Stimulated activated CD8-positive, alpha-beta memory T cell treated with anti-CD3 and anti-CD28 coated beads, Interleukin-15, amount 100 ng/mL, for 4 hours (primary cell): ENCODE measurements at places on chromosomes 7 and 10.

DNA sequence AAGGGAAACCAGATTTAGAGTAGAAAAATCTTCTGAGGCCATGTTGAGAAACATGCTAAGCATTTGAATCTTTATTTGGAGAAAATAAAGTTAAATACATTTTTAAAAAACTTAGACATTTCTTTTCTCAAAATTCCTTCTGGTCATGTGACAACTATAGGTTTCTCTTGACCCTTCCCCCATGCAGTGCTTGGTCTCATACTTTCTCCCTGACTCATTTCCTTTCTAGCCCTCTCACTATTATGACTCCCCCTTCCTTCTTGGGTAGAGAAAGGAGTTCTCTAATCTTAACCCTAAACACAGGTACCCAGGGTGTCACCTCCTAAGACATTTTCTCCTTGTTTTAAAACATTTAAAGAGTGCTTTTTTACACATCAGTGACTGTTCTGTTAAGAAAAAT lies 179.5 kb upstream of the TMEM106B start:
- DNase-seq = no peak

GRCh38 chr10:95168694-95169093 lies 25.3 kb upstream of the ACSM6 start:
- no peak for DNase-seq

- DNase-seq = no peak
Measured at GRCh38 chr10:4053940-4054339, 268.9 kb upstream of the KLF6 start.

DNA sequence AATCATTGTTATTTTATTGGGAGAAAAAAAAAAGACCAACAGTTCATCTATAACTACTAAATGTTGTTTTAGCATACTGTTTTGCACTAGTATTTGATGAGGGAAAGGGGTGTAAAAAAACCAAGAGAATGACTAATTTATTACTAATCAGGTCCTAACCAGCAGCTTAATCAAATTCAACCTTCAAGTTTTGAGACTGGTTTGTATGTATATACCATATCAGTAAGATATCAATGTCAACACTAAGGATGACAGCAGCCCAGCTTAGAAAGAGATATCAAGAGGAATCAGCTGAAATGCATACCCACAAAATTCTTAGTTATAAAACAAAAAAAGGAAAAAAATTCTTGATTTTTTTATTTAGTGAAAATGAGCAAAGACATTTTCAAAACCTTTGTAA lies 122.6 kb downstream of the KMT2C start:
- DNase-seq = no peak

DNA sequence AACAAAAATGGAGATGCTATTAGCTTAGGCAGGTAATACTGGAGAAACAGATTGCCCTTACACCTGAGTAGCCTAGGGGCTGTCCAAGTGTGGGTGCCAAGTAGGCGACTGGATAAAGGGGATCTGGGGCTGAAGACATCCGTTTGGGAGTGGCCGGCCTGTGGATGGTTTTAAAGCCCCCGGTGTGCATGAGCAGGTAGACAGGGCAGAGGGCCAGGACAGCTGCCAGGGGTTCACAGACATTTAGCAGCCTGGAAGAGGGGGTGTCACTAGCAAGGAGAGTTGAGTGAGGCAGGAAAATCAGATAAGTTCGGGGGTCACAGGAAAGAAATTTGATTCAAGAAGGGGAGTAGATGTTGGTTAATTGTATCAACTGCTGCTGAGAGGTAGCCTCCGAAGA lies 1.5 kb upstream of the OPALIN start:
- no peak for DNase-seq

DNA sequence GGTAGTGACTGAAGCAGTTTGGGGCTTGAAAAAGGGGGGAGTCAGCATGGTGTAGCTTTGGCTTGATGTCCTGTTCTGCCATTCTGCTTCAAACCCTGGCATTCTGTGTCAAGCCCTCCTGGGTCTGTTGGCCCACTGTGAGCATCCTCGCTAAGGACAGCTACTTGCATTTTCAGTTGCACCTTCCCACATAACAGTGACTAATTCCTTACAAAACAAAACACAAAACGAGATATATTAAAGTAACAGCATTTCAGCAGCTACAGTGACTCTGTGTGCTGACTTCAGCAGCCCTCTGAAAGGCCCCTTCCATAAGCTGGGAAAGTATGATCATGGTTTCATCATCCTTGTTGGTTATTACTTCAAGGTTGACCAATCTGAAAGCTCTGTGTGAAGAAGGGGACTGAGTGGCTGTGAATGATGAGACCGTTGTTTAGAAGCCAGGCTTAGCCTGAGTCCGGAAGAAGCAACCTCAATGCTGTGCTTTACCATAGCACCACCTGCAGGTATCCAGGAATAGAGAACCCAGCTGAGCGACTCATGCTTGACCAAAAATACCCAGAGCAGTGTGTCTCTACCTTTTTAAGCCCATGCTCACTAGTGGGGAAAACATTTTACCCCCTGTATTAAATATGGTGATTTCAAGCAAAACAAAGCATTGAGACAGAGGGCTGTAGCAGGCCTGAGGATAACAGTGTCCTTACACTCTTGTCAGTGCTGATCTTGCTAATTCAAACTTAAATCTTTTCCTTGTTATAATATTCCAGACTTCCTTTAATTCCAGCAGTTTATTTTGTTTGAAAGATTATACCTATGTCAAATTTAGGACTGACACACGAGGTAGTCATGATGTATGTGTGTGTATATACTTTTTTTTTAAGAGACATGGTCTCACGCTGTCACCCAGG lies 42.6 kb upstream of the CC2D2B start:
- DNase-seq = no peak

- DNase-seq = no peak
Measured at GRCh38 chr7:147811923-147812322, 778.6 kb upstream of the C7orf33 start.

DNA sequence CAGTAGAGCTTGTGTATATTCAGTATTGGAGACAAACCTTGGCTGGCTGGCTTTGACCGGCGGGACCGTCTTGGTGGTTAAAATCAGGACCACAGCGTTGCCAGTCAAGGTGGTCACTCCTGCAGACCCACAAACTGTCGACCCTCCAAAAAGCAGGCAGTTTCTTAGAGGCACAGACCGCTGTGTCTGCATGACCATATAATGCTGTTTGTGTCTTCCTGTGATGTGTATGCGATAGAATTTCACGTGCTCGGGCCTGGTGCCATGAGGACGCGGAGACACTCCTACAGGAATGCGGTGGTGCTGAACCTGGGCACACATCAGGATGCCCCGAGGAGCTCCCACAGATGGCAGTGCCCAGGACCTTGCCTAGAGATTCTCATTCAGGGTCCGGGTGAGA lies 34.8 kb downstream of the BNIP3 start:
- no peak for DNase-seq
